SW 1271 (cell line): ENCODE measurements at places on chromosomes 3 and 15.
A peak's percentile ranks its signal among the peaks of the same experiment; 100 is the strongest.

GRCh38 chr3:30631243-30631904 is 25.0 kb downstream of the TGFBR2 start:
- peak; percentile 67 for DNase-seq

DNA sequence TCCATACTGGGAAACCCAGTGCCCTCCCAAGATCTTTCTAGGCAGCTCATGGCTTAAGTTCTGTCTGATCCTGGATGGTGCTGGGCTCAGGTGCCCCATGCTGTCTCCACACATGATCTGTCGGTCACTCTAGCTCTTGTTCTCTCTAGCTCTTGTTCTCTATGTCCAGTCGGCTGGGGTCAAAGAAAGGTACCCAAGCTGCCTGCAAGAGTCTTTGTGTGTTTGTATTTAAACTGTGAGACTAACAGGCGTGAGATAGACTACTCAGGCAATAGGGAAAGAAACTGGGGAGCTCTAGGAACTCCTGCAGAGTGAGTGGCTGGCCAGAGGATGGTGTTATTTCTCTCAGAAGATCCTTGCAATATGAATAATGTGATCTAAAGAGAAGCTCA is 40.2 kb downstream of the GPR156 start:
- DNase-seq = no peak

DNA sequence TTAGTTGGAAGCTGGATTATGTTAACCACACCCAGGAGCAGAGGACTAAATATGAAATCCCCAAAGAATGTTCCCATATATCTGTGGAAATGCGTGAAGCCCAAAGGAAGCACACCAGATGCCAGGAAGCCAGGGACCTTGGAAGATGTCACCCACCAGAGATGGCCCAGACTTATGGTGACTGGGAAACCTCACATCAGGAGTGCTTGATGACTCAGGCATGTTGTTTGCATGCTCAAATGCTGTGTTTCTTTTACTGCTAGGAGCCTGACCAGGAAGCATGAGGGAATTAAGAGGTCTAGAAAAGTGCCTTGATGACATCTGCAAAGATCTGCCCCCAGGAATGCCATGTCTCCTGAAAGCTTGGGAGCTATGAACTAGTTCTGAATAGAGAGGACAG is 109.0 kb upstream of the SLC2A2 start:
- DNase-seq = no peak

DNA sequence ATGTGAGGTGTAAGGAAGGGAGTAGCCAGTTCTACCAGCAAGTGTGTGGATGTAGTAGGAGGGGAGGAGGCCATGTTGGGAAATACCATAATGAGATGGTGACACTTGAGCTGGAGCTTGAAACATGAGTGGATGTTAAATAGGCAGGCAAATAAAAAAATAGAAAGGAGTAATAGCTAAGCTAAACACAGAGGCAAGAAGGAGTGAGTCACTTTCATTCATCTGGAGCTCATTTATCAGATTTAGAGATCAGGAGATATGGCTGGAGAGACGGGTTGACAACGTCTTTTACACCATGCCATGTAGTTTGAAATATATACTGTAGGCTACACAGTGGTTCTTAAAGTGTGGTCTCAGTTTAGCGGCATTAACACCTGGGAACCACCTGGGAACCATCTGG is 390.5 kb downstream of the DIPK2A start:
- no peak for DNase-seq

DNA sequence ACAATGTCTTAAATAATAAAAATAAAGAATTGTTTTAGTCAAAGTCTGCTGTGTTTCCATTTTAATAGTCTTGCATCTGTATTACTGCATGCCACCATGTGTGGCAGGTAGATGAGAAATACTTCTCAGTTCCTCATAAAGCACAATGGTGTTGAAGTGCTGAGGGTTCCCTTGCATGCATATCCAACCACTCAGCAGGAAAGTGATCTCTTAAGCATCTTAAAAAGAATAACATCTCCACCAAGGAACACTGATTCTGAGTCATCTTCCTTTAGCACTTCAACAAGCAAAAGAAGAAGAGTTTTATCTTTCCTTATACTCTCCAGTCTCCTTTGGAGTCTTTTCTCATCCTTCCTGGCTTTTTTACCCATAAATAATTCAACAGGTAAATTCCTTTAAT is 602.0 kb downstream of the TBL1XR1 start:
- DNase-seq = no peak

- no peak for DNase-seq
These were observed 73.5 kb upstream of the XCR1 start for GRCh38 chr3:46100812-46101211.

DNA sequence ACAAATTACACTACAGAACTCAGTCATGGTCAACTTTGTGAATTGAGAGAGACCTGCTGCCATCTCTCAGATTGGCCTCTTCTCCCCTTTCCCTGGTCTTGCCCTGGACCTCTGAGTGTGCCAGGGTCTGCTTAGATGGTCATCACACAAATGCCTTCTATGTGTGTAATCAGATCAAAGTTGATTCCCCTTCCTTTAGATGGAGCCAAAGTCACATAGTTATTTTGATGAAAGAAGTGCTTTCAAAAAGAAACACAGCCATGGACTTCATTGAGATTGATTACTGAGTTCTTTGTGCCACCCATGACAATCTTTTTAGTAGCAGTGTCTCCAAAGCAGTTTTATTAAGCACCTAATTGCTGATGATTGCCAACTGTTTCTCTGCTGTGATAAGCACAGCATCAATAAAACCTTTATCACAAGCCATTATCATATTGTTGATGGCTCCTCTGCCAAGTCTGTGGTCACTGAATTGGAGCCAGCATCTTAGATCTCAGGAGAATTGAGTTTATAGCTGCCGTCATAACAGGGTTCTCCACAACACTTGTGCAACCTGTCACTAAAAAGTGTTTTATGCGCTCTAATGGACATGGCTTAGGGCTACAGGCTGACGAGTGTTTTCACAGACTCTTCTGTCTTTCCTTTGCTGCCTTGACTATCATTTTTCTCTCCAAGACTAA is 149.7 kb upstream of the NUDT16 start:
- DNase-seq = no peak

DNA sequence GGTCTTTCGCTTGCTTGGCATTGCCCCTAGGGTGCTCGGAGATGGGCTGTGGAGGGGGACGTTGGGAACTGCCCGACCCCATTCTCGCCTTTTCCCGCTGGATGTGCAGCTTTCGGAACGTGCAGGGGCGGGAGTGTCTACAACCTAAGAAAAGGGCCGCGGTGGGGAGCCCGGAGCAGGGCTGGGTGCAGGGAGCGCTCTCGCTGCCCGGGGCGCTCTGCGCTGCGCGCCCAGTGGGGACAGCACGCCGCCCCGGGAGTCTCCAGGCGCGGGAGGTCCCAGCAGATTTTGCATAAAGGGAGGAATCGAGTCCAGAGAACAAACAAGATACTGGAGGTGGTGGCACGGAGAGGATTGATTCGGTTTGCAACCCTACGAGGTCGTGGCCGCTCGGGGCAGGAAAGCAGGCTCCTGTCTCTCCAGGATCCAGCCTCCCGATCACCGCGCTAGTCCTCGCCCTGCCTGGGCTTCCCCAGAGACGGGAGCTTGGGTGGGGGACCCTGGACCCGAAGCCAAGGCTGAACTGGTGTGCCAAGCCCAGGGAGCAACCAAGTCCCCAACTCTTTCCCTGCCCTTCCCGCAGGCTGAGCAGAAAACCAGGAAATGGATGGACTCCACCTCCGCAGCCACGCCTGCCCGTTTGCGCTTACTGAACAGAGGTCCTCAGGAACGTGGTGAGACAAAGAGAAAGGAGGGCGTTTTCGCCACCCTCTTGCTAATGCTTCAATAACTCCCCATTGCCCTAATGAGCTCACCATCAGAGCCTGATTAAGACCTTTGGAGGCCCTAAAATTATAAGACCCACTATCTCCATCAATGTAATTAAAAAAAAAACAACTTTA is 59.7 kb downstream of the NOX5 start:
- peak; percentile 27 for DNase-seq

DNA sequence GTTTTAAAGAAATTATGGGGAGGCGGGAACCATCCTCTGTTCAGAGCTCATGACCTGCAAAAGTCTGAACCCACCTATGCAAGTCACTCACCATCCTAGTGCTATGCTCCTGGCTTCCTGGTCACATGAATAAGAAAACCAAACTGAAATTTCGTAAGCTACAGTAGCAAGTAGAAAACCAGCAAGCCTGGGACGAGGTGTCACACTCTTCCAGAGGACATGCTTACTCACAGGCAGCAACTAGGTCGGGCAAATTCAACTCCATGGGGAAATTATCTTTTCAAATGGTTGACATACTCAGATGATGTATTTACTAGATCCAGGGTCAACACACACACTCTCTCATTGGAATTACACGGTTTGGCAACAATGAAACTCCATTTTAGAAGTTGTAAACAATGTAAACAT is 31.3 kb downstream of the LDHAL6B start:
- DNase-seq = no peak

GRCh38 chr3:186374376-186374775 is 12.3 kb upstream of the DGKG start:
- DNase-seq = no peak

GRCh38 chr3:160748787-160749186 is 7.2 kb upstream of the PPM1L start:
- DNase-seq = no peak

DNA sequence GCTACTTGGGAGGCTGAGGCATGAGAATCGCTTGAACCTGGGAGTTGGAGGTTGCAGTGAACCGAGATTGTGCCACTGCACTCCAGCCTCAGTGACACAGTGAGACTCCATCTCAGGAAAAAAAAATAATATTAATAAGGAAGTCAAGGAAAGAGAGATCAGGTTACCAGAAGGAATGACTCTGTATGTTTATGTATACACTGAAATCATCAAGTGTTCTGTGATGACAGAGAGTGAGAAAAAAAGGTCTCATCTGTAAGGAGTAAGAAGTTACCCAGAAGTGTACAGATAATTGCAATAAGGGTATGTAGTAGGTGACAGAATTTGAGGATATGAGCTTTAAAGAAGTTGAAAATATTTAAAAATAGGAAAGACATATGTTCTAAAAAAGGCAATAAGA is 4.3 kb upstream of the CCDC50 start:
- no peak for DNase-seq

DNA sequence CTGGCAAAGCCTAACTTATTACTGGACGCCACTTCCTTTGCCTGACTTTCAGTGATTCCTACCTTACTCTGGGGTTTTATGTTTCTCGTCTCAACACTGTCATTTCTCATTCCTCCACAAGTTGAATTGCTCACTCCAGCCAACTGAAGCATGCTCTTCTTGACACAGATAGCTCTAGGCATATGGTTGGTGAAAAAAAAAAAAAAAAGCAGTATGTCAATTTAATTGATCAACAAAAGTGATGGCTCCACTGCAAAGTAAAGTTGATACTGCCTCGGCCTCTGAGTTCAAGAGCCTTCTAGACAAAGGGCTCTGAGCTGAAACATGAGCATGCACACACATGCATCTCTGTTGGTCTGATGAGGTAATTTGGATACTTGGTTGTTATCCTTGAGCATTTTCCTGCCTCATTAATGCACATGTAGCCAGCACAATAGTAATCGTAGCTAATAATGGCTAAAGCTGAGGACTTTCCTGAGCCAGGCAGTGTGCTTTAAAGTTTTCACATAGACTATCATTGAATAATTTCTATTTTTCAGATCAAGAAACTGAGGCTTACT is 21.4 kb upstream of the UBE2Q2 start:
- no peak for DNase-seq

GRCh38 chr15:83570756-83571155 is 83.2 kb upstream of the ADAMTSL3 start:
- no peak for DNase-seq

DNA sequence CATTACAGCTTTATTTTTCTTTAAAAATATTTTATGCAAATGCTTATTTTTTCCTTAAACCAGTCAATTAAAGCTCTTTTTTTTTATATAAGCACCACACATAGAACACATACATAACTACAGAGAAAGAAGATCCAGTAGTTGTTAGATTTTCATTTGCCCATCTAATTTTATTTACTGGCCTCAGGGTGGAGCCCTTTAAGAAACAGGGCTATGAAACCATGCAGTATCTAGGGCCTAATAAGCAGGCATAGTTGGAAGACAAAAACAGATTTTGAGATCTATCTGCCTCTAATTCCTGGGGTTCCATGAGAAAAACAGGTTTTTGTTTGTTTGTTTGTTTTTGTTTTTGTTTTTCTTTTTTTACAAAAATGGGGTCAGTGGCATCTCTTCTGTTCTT is 120.6 kb downstream of the BCHE start:
- DNase-seq = no peak

DNA sequence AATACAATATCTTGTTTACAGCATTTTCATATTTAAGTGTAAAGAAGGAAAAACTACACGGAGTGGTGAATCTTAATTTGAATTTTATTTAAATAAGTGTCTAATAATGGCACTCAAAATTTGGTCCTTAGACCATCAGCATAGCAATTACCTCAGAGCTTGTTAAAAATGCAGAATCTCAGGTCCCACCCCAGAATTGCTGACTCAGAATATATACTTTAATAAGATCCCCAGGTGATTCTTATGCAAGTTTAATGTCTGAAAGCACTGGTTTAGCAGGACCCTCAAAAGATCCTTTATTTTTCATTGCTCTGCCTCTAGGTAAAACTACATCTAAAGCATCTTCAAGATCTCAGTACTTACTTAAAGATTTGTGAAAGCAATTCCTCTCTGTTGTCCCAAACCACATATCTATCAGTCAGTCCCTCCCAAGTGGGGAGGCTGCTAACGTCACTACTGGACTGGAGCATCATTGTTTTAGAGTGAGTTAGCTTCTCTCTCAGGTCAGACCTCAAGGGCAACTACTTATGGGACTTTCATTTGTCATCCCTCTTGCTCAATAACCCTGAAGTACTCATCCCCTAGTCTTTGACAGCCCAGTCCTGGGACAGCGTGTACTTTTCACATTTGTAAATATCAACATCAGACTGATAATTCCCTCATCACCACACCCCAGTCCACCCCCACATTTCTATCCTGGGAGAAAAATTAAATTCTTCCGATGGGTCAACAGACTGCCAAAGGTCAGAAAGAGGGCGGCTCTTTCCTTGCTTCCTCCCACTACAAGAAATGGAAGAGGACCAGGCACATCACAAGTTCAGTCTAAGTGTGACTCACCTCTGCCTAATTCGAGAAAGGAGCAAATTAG is 76.7 kb downstream of the CBLB start:
- DNase-seq = no peak

GRCh38 chr15:84949043-84949442 is 32.6 kb upstream of the PDE8A start:
- no peak for DNase-seq

DNA sequence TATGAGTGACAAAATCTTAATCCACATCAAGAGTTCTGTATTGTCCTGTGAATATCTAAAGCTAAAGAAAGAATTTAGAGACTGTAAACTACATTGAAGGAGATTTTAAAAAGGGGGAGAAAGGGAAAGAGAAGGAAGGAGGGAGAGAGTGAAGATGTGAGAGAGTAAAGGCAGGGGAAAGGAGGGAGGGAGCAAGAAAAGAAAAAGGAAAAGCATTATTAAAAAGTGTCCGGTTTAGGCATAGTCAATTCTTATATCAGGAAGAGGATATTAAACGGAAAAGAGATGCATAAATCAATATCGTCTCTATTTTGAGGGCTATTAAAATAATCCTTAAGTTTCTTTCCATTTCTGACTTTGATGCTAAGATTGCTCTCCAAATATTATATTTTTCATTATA is 332.1 kb downstream of the ROBO2 start:
- no peak for DNase-seq

GRCh38 chr3:126765187-126766069 is 61.4 kb downstream of the CHCHD6 start:
- no peak for DNase-seq
